ENCODE measurements at places on chromosomes 16 and 17.

DNA sequence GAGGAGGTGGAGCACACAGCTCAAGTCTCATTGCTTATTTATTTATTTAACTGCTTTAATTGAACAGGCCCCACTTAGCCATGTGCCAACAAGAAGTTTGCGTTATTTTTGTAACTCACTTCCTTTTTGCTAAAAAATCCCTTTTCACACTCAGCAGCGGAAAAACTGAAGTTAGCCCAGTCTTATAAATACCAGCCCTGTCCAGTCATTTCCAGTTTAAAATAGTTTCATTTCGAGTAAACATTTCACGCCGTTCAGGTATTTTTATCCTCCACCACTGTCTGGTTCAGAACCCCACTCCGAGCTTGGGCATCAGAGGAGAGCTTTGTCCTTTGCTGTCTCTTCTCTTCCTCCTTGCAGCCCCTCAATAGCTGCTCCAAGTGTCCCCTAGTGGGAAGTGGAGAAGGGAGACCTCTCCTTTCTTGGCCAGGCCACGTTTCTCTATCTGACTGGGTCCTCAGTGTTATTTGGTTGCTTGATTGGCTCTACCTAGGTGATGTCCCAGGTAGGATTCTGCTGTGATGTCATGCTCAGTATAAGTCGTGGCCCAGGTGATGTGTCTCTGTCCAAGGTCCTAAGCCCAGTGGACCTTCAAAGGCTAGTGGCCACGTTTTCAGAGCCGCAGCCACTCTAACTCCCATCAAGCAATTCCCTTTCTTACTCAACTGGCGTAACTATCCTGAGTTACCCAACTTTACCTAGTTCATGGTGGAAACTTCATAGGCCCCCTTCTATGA, 53.0 kb upstream of the GAS7 start:
- DNase-seq = no peak

DNA sequence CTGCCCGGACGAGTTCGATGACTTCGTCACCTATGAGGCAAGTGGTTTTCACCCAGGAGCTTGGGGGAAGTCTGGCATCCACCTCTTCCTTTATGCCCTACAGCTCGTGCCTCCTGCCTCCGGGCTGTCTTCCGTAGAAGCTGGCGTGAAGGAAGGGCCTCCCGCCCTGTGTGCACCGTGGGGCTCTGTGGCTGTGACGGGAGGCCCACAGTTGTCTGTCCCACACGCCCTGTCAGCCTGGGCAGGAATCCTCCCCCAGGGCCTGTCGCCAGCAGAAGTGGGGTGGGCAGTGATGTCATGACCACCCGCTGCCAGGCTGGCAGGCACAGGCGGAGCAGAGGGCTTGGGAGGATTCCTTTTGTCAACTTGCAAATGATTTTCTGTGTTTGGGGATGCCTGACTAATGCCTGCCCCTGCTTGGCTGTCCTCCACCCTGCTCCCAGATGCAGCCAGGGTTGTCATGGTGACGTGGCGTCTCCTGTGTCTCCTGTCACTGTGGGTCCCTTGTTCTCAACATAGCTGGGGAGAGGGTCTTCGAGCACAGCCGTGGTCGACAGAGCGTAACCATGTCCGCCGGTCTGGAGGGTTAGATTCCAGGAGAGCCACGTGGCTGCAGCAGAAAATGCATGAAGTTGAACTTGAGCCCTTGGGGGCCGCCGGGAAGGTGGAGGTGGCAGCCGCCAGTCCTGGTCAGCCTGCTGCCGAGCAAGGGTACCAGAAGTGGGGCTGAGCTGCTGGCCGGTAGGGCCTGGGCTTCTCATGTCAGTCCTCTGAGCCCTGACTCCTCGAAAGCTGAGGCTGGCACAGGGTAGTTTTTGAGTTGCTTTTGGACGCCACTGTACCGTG, 46.1 kb downstream of the RAB11FIP3 start:
- no peak for DNase-seq

GRCh38 chr17:17812211-17813054, 24.4 kb downstream of the SREBF1 start:
- DNase-seq = no peak

GRCh38 chr16:87757841-87758426, 7.9 kb downstream of the KLHDC4 start:
- no peak for DNase-seq

DNA sequence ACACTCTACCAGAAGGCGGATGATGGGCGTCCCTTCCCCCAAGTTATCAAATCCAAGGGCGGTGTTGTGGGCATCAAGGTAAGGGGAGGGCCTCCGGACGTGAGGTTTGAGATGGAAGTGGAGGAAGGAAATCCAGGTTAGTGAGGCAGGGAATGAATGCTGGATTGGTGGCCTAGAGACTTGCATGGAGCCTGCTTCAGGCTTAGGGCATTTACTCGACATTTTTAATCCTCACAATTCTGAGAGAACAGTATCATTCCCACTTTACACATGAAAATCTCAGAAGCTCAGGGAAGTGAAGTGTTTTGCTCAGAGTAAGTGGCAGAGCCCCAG, 2.0 kb downstream of the ALDOA start:
- no peak for DNase-seq
